ENCODE measurements at places on chromosomes 16 and 17.

GRCh38 chr16:4795828-4796572, 831 bp downstream of the SMIM22 start:
- H3K27me3 ChIP-seq: no peaks in the 10 kb centered on the region
- no peak overlapping the region for H3K27ac ChIP-seq

- H3K4me3 ChIP-seq: peak overlapping the region; percentile 45
- no peaks in the 10 kb centered on the region for H3K27me3 ChIP-seq
- peaks cover 68% of the 10 kb centered on the region for H3K4me1 ChIP-seq
- peak; percentile 81 for DNase-seq
- no peaks in the 10 kb centered on the region for H3K36me3 ChIP-seq
- H3K27ac ChIP-seq: peak overlapping the region; percentile 46
These were observed 14.2 kb downstream of the CRYM start for GRCh38 chr16:21263640-21264570.

- DNase-seq: no peak
- no peak overlapping the region for H3K27ac ChIP-seq
- H3K4me3 ChIP-seq: no peak overlapping the region
- no peaks in the 10 kb centered on the region for H3K27me3 ChIP-seq
- H3K4me1 ChIP-seq: no peaks in the 10 kb centered on the region
These were observed 332.0 kb downstream of the BCAS3 start for GRCh38 chr17:61009663-61010062.

GRCh38 chr17:7191571-7192270, 12.6 kb upstream of the ASGR1 start:
- no peaks in the 10 kb centered on the region for H3K36me3 ChIP-seq
- H3K27ac ChIP-seq: no peak overlapping the region
- H3K27me3 ChIP-seq: no peaks in the 10 kb centered on the region
- DNase-seq: peak; percentile 50

DNA sequence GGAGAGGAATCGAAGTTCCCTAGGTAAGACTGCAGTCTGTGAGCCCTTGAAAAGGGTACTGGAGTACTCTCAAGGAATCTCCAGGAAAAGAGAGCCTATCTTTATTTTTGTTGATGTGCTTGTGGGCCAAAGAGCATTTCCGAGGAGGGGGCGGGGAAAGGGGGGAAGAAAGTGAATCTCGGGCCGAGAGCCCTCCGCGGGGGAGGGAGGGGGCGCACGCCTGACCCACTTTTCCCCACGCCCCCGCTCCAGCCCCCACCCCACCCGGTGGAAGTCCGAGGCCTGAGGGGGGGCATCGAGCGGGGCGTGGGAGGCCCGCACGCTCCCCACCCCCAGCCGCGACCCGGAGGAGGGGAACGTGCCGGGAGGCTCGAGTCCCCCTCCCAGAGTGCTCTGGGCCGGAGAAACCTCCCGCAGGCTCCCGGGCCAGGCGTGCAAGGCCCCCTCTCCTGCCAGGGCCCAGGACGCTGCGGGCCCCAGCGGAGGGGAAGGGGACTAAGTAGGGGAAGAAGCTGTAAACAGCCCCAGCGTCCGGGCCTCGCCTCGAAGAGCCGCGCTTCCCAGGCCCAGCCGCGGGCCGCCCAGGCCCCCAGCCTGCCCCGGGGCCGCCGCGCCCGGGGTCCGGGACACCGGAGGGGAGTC, 444 bp downstream of the HELZ start:
- DNase-seq: no peak
- H3K36me3 ChIP-seq: peaks cover 11% of the 10 kb centered on the region
- no peaks in the 10 kb centered on the region for H3K27me3 ChIP-seq
- H3K4me1 ChIP-seq: peaks cover 63% of the 10 kb centered on the region

DNA sequence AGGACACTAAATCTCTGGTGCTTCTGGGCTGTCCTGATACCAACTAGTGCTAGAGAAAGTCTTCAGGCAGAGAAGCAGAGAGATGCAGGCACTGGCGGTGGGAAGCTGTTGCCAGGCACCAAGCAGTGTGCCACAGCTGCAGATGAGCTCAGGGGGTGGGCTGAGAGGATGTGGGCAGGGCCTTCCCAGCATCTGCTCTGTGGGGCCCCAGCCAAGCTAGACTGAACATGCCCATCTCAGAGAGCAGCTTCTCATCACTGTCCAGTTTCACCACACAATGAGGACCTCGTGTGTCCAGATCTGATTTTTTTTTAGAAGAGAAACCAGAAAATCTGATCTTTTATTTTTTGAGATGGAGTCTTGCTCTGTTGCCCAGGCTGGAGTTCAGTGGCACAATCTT, 17.1 kb downstream of the PSKH1 start:
- H3K4me1 ChIP-seq: peaks cover 19% of the 10 kb centered on the region
- DNase-seq: no peak
- H3K27ac ChIP-seq: no peak overlapping the region
- no peak overlapping the region for H3K4me3 ChIP-seq
- H3K27me3 ChIP-seq: no peaks in the 10 kb centered on the region

GRCh38 chr16:66020046-66020445, 346.4 kb upstream of the CDH5 start:
- no peak overlapping the region for H3K27ac ChIP-seq
- H3K4me1 ChIP-seq: no peaks in the 10 kb centered on the region
- no peak for DNase-seq
- no peak overlapping the region for H3K4me3 ChIP-seq
- no peaks in the 10 kb centered on the region for H3K36me3 ChIP-seq

GRCh38 chr17:41256291-41256685, 1.1 kb downstream of the KRTAP9-9 start:
- no peaks in the 10 kb centered on the region for H3K4me1 ChIP-seq
- peaks cover 8% of the 10 kb centered on the region for H3K27me3 ChIP-seq
- H3K36me3 ChIP-seq: no peaks in the 10 kb centered on the region
- no peak overlapping the region for H3K27ac ChIP-seq
- DNase-seq: no peak

GRCh38 chr16:67383284-67383683, 10.0 kb downstream of the TPPP3 start:
- H3K27ac ChIP-seq: no peak overlapping the region
- H3K4me1 ChIP-seq: no peaks in the 10 kb centered on the region
- H3K27me3 ChIP-seq: peaks cover 34% of the 10 kb centered on the region
- H3K4me3 ChIP-seq: no peak overlapping the region
- H3K36me3 ChIP-seq: no peaks in the 10 kb centered on the region

DNA sequence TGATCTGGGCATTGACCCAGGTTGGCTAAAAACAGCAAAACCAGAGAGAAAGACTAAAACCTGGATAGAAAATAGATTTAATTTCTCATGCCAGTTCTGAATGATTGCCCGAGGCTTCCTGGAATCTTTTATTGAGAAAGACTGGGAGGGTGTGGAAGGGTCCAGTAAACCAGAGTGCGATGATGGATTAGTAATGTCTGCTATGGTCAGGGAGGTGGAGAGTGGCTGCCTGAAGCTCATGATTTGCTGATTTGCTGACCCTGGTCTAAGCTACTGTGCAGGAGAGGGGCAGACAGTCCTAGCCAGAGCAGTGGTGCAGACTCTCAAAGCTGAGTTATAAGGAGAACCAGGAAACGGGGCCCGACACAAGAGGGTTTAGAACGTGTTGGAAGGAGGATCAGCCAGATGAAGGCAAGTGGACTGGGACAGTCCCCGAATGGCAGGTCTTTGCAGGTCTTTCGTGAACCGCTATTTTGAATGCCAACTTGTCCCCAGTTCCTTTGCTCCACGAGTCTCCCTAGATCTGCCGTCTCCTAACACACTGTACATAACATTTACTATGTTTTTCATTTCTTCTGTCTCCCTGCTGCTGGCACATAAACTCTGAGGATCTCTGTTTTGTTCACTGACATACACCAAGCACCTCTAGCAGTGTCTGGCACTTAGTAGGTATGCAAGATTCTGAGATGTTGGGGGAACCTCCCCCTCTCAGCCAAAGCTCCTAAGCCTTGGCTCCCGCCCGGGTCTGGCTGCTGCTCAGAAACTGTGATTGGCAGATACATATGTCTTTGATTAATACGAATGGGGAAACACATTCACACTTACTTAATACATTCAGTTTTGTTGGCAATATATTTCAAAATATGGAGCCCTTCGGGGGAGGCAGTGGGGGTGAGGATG, 237.3 kb upstream of the TNRC6C start:
- peaks cover 8% of the 10 kb centered on the region for H3K4me1 ChIP-seq
- H3K27ac ChIP-seq: no peak overlapping the region
- no peak for DNase-seq
- no peaks in the 10 kb centered on the region for H3K36me3 ChIP-seq
- H3K27me3 ChIP-seq: peaks cover 54% of the 10 kb centered on the region

GRCh38 chr16:14564861-14565687, 65.0 kb downstream of the PARN start:
- no peak overlapping the region for H3K4me3 ChIP-seq
- peak overlapping the region; percentile 43 for H3K27ac ChIP-seq
- peaks cover 5% of the 10 kb centered on the region for H3K36me3 ChIP-seq
- DNase-seq: peak; percentile 34
- peaks cover 64% of the 10 kb centered on the region for H3K4me1 ChIP-seq

DNA sequence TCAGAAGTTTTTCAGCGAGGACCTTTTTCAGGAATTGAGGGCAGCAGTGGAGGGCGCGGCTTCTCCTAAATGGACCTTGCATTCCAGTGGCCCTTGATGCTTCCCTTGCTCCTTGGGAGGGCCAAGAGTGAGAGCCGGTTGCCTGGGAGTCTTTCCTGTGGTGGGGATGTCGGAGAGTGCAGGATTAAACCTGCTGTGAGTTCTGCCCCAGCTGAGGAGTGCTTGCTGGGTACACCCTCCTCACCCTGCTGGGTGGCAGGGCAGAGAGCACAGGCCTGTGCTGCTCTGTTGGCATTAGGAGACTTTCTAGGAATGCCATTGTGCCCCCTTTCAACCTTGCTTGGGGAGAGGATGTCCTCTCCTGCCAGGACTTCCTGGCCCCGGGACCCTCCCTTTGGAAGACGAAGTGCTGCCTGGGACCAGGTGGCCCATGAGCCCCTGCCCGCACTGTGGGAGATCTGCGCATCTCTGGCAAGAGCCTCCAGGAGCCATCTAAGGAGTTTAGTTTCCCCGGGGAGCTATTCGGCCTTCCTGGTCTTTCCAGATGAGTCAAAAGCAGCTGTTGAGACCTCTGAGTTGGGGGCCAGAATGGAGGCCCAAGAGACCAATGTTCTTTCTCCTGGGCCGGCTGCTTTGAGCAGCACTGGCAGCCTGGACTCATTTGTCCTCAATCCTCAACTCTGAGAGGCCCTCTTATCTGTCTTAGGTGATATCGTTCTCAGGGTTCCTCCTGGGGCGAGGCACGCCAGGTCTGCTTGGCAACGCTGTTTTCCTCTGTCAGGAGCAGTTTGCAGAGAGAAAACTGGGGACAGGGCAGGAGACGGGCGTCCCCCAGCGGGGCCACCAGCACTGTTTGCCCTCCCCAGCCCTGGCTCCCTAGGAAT, 5.6 kb downstream of the LLGL2 start:
- H3K4me1 ChIP-seq: peaks cover 13% of the 10 kb centered on the region
- no peak for DNase-seq
- H3K36me3 ChIP-seq: peaks cover 5% of the 10 kb centered on the region
- no peaks in the 10 kb centered on the region for H3K27me3 ChIP-seq
- H3K27ac ChIP-seq: no peak overlapping the region

GRCh38 chr16:59305850-59306249, 571.7 kb upstream of the GOT2 start:
- no peak for DNase-seq
- no peak overlapping the region for H3K4me3 ChIP-seq
- no peaks in the 10 kb centered on the region for H3K4me1 ChIP-seq
- H3K36me3 ChIP-seq: no peaks in the 10 kb centered on the region
- no peaks in the 10 kb centered on the region for H3K27me3 ChIP-seq

GRCh38 chr17:59641799-59642484, 22.2 kb downstream of the CLTC start:
- H3K4me3 ChIP-seq: no peak overlapping the region
- H3K4me1 ChIP-seq: peaks cover 22% of the 10 kb centered on the region
- DNase-seq: no peak
- H3K27ac ChIP-seq: no peak overlapping the region
- H3K36me3 ChIP-seq: peaks cover 14% of the 10 kb centered on the region
- no peaks in the 10 kb centered on the region for H3K27me3 ChIP-seq

GRCh38 chr17:57605675-57606105, 139.4 kb downstream of the CCDC182 start:
- no peak overlapping the region for H3K27ac ChIP-seq
- no peak for DNase-seq
- no peak overlapping the region for H3K4me3 ChIP-seq
- no peaks in the 10 kb centered on the region for H3K27me3 ChIP-seq
- H3K4me1 ChIP-seq: peaks cover 44% of the 10 kb centered on the region

DNA sequence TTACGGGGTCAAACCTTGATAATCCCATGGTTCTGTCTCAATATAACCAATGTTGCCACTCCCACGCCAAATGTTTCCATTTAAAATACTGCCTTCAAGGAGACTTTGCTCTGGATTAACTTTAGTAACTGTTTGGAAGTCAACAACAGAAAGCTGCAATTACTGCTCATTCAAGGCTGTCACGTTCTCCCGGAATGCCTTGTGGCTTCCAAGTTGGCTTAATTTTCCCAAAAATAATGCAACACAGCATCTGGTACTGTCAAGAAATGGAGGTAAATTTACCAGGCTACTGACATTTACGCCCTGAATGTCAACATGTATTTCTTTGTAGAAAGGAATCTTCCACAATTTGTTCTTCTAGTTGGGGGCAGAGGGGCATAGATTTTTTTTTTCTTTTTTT, 38.2 kb downstream of the GPRC5B start:
- H3K4me1 ChIP-seq: no peaks in the 10 kb centered on the region
- DNase-seq: no peak
- no peaks in the 10 kb centered on the region for H3K27me3 ChIP-seq
- no peak overlapping the region for H3K27ac ChIP-seq
- H3K36me3 ChIP-seq: no peaks in the 10 kb centered on the region

- no peak overlapping the region for H3K4me3 ChIP-seq
- H3K36me3 ChIP-seq: peaks cover 41% of the 10 kb centered on the region
- peak overlapping the region; percentile 70 for H3K27ac ChIP-seq
- no peak for DNase-seq
These were observed 7.3 kb downstream of the TNRC6A start for GRCh38 chr16:24736758-24737157.

DNA sequence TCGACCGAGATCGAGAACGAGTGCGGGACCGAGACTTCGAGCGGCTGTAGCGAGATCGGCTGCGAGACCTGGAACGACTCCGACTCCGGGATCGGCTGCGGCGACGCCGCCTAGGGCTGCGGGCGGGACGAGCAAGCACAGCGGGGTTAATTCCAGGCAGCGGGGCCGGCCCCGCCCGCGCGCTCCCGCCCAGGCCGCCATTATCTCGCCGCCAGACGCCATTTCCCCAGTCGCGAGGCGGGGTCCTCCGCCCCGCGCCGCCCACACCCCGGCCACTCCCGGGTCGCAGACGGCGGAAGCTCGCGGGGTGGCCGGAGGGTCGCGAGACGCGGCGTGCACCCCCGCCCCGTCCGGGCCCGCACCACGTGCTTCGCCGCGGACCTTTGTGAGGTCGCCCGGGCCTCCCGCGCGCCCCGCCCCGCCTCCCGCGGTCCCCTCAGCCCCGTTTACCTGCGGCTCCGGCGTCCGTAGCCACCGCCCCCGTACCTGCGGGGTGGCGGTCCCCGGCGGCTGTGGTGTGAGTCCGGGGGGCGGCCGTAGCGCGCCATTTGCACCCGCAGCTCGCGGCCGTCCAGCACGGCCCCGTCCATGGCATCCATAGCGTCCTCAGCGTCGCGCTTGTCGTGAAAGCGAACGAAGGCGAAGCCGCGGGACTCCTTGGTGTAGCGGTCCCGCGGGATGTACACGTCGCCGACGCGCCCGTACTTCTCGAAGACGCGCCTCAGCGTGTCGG, 616 bp downstream of the SRSF2 start:
- H3K27ac ChIP-seq: peak overlapping the region; percentile 96
- H3K4me1 ChIP-seq: peaks cover 51% of the 10 kb centered on the region
- DNase-seq: peak; percentile 46
- peak overlapping the region; percentile 93 for H3K4me3 ChIP-seq
